ENCODE measurements at places on chromosomes 2 and 18. TPM values are rescaled to one million over a fixed set of nuclear protein-coding genes. Genes with fewer than 3 reads are reported as not detected.

The CDH7 gene
- not detected for total RNA-seq

The SCN7A gene
- total RNA-seq, result not detected

The HSPE1 gene
- 466 TPM for total RNA-seq

The VAMP8 gene
- 6.0 TPM for total RNA-seq

The FEV gene
- total RNA-seq, result not detected

The TDRD15 gene
- total RNA-seq, result 6.7 TPM

The ZNF804A gene
- 1.5 TPM for total RNA-seq

The ABCB11 gene
- total RNA-seq, result not detected

The TRIM43 gene
- not detected for total RNA-seq

The C2orf78 gene
- not detected for total RNA-seq

The BOD1L2 gene
- total RNA-seq, result not detected

The ADRA2B gene
- total RNA-seq, result 0.42 TPM

The ATP6V1B1 gene
- 0.40 TPM for total RNA-seq

The THSD7B gene
- total RNA-seq, result not detected

The AFF3 gene
- total RNA-seq, result 5.7 TPM

The REEP1 gene
- total RNA-seq, result 4.1 TPM

The SERPINB5 gene
- not detected for total RNA-seq

The PTH2R gene
- total RNA-seq, result not detected

The MEP1B gene
- total RNA-seq, result not detected

The SLC23A3 gene
- total RNA-seq, result 0.86 TPM

The HES6 gene
- total RNA-seq, result 9.8 TPM

The CFAP65 gene
- total RNA-seq, result 0.11 TPM

The CAPN13 gene
- total RNA-seq, result not detected

The CRYGD gene
- total RNA-seq, result not detected

The EFHD1 gene
- 0.95 TPM for total RNA-seq

The COLEC12 gene
- 2.6 TPM for total RNA-seq

The C2orf80 gene
- not detected for total RNA-seq

The RDH14 gene
- total RNA-seq, result 28.9 TPM

The PREB gene
- total RNA-seq, result 79.3 TPM

The POTEF gene
- 5.4 TPM for total RNA-seq

The SALL3 gene
- total RNA-seq, result 4.1 TPM

The WDPCP gene
- total RNA-seq, result 6.6 TPM

The RAB17 gene
- total RNA-seq, result 0.40 TPM

The SERPINB4 gene
- not detected for total RNA-seq

The PSD4 gene
- 13.3 TPM for total RNA-seq

The CNDP1 gene
- total RNA-seq, result not detected

The ARHGAP25 gene
- total RNA-seq, result 0.51 TPM

The TNFAIP6 gene
- total RNA-seq, result 3.2 TPM

The UGT1A10 gene
- 8.2 TPM for total RNA-seq

The ZSCAN30 gene
- 2.3 TPM for total RNA-seq

The GFPT1 gene
- total RNA-seq, result 20.5 TPM

The SCTR gene
- total RNA-seq, result not detected

The GALR1 gene
- not detected for total RNA-seq

The ELOA2 gene
- total RNA-seq, result not detected

The SCYGR8 gene
- total RNA-seq, result not detected

The SPATS2L gene
- 66.2 TPM for total RNA-seq

The MYCN gene
- total RNA-seq, result 0.23 TPM

The IMMT gene
- 58.1 TPM for total RNA-seq

The ME2 gene
- total RNA-seq, result 51.2 TPM

The ALPP gene
- 0.03 TPM for total RNA-seq

The UPP2 gene
- total RNA-seq, result not detected

The FBXO41 gene
- total RNA-seq, result 1.3 TPM
